ENCODE measurements at places on chromosomes 11 and 22.

GRCh38 chr22:23836692-23837495, 1.9 kb downstream of the DERL3 start:
- DNase-seq, result peak; percentile 18

GRCh38 chr11:35367491-35367890, 51.9 kb downstream of the SLC1A2 start:
- DNase-seq, result no peak

DNA sequence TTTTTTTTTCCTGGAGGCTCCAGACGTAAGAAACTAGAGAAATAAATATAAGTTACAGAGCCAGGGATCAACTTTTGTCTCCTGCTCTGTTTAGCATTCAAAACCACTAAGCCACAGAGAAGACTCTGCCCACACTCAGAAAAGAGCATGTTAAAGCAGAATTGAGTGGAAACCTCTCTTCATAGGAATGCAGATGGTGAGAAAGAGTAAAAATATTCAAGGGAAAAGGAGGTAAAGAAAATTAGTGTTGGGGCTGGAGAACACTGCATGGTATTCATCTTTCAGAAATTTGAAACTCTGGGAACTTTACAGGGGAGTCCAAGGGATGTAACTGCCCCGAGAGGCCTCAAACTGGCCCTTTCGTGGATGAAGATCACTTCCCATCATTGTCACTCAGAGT, 65.1 kb downstream of the CLMP start:
- DNase-seq, result no peak

- DNase-seq, result no peak
Observed at GRCh38 chr11:132357811-132358572, 987.6 kb downstream of the NTM start.

- no peak for DNase-seq
Observed at GRCh38 chr11:5564259-5565019, 16.1 kb upstream of the OR52H1 start.

- DNase-seq, result no peak
Observed at GRCh38 chr22:41758231-41758630, 42.2 kb upstream of the CCDC134 start.

DNA sequence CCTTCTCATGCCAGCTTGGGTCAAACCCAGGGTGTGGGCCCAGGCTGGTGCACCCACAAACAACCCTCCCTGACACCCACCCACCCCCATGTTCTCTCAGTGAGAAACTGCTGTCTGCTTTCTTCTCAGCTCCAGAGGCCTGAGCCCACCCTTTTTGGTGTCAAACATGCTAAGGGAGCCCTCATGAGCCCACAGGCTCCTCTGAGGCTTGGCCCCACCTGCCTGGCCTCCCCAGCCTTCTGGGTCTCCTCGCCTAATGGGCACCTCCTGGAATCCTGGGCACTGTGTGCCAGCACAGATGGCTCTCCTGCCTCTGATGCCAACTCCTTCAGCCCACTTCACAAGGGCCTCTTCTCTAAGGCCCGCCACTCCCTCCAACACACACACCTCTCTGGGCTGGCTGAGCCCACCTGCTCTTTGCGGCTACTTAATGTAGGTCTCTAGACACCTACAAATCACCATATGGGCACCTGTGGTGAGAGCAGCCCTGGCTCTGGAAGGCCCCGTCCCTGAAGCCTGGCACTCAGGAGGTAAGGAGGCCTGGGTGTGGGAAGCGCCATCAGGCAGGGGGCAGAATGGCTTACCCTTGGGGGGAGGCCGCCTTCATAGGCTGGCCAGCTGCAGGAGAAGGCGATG, 4.4 kb downstream of the NAGA start:
- DNase-seq, result no peak

DNA sequence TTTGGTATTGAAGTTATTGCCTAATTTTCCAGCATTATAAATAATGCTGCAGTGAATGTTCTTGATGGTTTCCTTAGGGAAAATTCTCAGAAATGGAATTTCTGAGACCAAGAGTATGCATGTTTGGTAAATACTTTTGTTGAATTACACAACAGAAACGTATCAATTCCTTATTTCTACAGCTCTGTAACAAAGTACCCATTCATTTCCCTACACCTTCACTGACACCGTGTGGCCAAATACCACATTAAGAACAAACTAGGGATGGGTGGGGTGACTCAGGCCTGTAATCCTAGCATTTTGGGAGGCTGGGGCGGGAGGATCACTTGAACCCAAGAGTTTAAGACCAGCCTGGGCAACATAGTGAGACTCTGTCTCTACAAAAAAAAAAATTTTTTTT, 21.8 kb downstream of the MCAM start:
- DNase-seq, result no peak

DNA sequence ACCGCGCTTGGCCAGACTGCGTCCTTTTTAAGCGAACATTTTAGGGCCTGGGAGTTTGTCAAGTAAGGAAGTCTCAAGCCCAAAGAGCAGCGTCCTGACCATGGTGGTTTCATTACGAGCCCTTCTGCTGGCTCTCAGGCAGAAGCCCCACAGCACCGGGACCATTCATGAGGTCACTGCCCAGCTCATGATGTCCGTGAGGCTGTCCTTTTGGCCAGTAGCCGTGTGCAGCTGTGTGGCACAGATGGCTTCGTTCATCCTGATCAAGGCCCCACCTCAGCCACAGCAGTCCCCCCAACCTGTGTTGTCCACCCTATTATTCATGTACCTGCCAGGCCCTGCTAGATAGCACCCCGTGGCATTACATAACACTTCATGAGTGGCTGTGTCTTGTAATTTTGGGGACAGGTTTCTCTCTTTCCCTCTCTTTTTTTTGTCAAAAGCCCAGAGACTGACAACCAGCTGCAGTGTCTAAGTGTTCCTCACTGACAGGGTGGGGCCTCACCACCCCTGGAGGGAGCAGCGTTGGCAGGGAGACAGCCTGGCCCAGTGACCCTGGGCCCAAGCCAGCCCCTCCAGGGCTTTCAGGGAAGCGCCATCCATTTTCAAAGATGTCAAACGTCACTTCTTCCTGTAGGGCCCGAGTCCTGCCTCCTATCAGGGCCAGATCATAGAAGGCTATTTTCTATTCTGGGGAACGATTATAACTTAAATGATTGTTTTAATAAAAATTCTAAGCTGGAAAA, 21.8 kb upstream of the CABP7 start:
- DNase-seq, result no peak

DNA sequence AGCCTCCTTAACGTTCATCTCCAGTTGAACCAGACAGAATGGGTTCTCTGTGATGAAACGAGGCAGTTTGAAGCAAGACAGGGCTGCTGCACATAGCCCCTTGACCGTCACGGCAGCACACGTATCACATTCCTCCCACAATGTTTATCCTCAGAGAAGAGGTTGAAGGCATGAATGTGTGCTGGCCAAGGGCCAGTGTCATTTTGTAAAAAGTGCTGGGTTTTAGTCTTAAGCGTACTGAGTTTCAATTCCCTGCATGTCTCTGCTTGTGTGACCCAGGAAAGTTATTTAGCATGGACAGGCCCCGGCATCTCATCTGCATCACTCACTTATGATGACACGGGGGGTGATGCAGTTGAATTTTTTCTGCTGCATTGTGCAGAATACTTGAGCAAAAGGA, 31.6 kb downstream of the TTC12 start:
- no peak for DNase-seq

- no peak for DNase-seq
Observed at GRCh38 chr11:115605871-115606497, 101.8 kb upstream of the CADM1 start.

DNA sequence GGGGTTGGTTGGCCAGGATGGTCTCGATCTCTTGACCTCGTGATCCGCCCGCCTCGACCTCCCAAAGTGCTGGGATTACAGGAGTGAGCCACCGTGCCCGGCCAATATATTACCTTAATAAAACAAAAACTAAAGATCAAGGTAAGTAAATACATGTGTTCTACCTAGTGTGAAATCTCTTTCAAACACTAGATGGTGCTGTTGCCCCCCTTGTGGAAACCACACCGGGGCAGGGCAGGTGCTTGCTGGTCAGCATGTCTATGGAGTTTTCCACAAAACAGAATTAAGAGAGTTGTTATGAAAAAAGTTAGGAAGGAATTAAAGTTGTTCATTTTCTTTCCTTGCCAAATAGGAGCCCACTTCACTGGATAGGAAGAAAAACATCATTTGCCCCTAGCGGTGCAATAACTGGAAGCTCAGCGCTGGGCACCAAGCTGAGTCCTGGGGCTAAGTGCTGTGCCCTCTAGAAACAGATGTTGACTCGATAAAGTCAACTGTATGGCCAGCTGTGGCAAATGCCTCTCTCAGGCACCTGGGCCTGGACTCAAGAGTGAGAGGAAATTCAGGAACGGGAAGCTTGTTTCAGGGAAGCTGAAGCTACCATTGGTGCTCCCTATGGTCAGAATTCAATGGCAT, 6.3 kb upstream of the KCNJ5 start:
- DNase-seq, result peak; percentile 72

GRCh38 chr22:50229370-50229769, 15.5 kb downstream of the TUBGCP6 start:
- no peak for DNase-seq

DNA sequence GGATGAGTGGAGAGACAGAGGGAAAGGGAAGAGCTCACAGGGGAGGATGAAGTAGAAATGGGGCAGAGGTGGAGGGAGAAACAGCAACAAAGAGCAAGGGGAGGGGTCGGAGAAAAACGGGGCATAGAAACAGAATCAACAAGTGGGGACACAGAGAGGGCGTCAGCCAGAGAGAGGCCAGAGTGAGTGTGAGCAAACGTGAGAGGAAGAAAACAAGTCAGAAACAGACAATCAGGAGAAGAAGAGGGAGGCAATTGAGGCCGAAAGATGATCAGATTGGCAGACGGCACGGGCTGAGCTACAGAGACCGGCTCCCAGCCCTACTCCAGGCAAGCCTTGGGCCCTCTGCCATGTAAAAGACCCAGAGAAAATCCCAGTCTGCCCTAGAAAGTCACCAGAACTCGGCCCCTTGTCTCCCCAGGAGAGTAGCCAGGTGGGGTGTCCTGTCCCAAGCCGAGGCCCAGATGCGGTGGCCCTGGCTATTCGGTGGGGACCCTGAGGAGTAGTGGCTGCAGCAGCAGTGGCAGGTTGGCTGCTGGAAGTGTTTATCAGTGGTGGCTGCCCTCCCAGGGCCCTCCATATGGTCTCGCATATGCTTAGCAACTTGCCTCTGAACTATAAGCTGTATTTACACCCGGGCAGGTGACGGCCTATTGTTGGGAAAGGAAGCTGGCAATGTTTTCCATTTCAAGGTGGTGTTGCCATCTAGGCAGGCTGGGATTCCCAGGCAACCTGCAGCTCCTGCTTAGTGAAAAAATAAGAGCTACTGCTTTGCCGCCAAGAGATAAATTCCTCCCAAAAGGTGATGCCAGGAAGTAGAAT, 14.8 kb upstream of the TSPAN18 start:
- DNase-seq, result peak; percentile 55

GRCh38 chr11:121810291-121810690, 305.7 kb downstream of the BLID start:
- DNase-seq, result no peak

DNA sequence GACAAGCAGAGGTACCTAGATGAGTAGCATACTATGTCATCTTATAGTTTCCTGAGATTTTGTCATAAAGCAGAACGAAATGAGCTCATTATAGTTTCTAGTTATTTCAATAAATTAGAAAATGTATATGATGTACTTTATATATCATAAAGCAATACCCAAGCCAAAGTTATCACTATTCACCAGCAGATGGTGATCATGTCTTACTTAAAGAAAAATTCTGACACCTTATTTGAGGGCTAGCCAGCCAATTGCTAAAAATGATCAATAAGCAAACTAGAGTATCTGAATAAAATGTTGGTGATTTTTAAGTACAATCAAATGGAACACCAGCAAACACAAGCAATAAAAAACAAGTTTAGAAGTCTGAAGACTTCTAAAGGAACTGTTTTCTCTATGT, 44.1 kb downstream of the RSF1 start:
- DNase-seq, result no peak

- peak; percentile 27 for DNase-seq
Observed at GRCh38 chr22:48952256-48953102, 875.2 kb downstream of the BRD1 start.

- no peak for DNase-seq
Observed at GRCh38 chr11:47512701-47513100, 40.2 kb downstream of the CELF1 start.

DNA sequence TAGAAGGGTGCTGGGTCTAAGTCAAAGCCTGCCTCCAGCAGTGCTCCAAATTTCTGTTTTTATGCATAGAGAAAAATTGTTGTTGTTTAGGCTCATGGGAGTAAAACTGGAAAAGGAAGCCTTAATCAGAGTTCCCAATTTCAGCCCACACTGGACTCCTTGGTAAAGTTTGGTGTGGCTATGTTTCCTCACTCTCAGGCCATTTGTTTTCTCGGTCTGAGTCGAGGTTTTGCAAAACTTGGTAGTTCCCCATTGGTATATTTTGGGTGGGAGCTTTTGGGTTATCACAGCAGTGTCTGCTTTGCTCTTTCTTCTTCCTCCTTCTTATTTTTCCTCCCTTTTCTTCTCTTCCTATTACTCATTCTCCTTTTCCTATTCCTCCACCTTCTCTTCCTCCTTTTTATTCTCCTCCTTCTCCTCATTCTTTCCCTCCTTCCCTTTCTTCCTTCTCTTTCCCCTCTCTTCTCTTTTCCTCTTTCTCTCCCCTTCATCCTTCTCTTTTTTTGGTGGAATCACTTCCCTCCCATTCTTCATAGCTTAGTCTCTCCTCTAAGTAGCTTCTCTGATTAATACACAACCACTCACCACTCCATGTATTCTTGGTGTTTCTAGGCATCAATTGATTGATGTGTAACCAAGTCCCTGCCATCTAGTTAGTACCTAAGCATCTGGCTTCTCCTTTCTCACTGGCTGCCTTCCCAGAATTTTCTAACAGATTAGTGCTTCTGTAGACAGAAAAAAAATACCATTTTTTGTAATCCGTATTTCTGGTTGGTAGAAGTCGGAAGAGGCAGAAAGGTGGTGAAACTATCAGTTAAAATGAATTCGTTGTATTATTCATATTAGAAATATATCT, 10.1 kb downstream of the SLC5A1 start:
- DNase-seq, result no peak

DNA sequence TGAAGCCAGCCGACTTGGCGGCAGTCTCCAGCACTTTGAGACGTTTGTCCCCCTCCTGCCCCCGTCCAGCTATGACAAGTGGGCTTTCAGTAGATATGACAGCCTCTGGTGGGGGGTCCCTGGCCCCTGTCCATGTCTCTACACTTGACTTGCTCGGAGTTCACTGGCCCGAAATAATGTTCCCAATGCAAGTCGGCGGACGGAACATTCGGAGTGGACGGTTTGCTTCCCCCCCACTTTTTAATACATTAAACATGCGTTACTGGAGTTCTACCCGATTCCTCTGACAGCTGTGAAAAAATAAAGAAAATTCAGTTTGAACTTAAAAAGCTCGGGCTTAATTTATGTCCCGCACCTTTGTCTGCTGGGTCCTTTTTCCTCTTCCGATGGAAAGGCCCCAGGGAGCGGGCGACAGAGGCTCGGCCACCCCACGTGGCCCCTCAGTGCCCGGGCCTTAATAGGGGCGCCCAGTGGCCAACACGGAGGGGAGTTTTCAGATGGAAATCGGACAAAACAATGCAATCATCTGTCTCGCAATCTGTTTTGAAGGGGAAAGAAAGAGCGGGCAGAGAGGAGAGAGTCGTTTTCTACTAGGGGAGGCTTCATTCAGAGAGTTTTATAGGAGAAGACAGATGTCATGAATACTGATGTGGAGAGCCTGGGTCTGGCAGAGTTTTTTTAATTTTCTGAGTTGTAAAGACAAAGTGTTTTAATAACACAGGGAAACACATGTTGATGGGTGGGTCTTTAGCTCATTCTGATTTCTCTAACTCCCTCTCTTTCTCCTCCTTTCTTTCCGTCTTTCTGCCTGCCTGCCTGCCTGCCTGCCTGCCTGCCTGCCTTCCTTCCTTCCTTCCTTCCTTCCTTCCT, 50.2 kb downstream of the SMIM38 start:
- peak; percentile 31 for DNase-seq

- DNase-seq, result peak; percentile 62
Observed at GRCh38 chr11:68432874-68433273, 27.7 kb upstream of the PPP6R3 start.
